Stimulated activated CD4-positive, alpha-beta T cell treated with anti-CD3 and anti-CD28 coated beads, TNF-alpha, amount 100 ng/mL, for 1 hour (primary cell): ENCODE measurements at places on chromosomes 6 and 20.

DNA sequence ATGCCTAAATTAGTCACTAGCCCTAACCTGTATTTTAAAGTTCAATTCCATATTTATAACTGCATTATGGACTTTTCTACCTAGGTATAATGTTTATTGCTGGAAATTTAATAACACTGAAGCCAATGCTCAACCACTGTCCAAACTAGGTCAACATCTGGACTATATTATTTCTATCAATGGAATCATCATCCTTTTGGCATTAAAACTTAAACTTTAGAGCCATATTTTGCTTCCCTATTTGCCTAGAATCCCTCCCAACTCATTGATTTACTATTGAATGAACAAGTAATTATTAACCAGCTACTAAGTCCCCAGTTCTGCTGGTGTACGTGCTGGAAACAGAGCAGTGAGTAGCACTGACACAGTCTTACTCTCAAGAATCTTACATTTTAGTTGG lies 291.7 kb upstream of the SPTLC3 start:
- no peak for DNase-seq

DNA sequence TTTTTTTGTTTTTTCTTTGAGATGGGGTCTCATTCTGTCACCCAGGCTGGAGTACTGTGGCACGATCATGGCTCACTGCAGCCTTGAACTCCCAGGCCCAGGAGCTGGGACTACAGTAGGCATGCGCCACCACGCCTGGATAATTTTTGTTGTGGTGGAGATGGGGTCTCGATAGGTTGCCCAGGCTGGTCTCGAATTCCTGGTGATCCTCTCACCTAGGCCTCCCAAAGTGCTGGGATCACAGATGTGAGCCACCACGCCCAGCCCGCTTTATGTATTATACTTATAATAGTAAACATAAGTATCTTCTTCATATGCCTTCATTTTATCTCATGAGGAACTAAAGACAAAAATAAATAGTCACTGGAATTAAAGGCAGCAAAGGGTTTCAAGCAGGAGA lies 63.5 kb downstream of the GINS1 start:
- DNase-seq = no peak

GRCh38 chr6:149342525-149342924 lies 25.0 kb downstream of the TAB2 start:
- DNase-seq = no peak

GRCh38 chr6:168162366-168162765 lies 83.4 kb upstream of the FRMD1 start:
- DNase-seq = no peak

- no peak for DNase-seq
These were observed 179.2 kb downstream of the PREX1 start for GRCh38 chr20:48648482-48649051.

- DNase-seq = no peak
These were observed 142.0 kb upstream of the GMDS start for GRCh38 chr6:2387445-2387844.

DNA sequence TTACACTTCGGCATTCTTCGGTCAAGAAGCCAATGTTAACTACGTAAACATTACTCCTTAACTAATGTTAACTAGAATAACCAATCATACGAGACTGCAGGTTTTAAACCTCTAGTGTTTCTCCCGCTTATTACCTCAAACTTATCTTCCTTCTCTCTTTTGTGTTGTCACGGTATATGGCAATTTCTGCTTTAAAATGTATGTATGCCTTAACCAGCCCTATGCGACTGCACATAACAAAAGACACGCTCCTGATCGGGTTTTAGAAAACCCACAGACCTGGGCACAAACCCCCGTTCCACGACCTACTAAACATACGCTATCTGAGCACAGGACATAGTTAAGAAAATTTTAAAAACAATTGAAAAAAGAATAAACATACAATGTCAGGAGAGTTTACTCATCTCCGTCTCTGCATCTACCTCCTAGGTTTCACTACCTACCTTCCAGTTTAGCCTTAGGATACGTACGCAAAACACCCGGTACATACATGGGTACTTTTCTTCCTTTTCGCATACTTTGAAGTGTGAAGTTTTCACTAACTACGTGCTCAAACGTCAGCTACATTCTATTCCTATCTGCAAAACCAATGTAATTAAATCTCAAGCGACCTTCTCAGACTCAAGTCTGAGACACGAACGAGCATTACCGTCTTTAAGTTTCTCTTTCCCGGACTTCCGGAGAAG lies 1.1 kb downstream of the CD164 start:
- no peak for DNase-seq

- DNase-seq = no peak
These were observed 7.0 kb downstream of the MICAL1 start for GRCh38 chr6:109448615-109449014.

- DNase-seq = no peak
These were observed 19.4 kb upstream of the MRGBP start for GRCh38 chr20:62776692-62777527.

GRCh38 chr6:144159223-144159622 lies 8.9 kb downstream of the STX11 start:
- no peak for DNase-seq

DNA sequence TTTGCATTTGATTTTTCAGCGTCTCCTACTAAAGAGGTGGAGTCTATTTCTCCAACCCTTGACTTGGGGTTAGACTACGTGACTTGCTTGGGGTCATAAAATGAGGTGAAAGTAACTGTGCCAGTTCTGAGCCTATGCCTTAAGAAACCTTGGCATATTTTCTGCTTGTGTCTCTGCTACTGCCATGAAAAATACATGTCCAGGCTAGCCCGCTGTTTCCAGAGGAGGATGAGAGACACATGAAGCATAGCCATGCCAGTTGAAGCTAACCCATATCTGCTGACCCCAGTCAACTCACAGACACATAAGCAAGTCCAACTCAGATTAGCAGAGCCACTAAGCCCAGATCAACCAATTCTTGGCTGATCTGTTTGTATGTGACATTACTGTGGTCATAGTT lies 38.7 kb downstream of the SCP2D1 start:
- DNase-seq = no peak

DNA sequence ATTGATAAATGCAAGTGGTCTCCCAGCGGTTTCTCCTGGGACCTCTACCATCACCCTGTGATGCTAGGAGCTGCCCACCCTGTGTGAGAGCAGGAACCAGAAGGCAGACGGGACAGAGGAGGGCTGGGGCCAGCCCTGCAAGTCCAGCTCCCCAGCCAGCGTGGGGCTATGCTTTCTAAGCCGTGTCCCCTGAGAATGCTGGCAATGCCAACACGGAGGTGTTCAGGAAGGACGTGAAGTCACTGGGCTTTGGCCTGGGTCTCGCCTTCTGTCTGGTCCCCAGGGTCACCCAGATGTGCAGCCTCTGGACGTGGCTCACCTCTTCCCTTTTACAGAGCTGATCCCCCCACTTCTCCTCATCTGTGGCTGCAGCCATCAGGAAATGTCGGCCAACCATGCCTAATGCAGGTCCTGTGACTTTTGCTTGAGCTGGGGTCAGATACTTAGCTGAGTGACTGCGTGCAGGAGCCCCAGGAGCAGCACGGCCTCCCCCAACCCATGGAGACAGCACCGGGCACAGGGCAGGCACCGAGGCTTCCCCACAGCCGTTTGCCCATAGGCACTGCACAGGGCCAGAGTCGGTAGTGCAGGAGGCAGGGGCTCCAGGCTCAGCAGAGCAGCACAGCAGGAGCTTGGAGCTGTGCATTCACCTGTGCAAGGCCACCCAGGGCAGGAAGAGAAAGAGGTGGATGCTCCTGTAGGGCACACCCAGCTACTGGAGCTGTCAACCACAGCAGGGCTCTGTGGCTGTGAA lies 66.2 kb downstream of the GNAS-AS1 start:
- DNase-seq = no peak
